Epithelial cell of prostate (primary cell): ENCODE measurements at places on chromosomes 6 and 20.

DNA sequence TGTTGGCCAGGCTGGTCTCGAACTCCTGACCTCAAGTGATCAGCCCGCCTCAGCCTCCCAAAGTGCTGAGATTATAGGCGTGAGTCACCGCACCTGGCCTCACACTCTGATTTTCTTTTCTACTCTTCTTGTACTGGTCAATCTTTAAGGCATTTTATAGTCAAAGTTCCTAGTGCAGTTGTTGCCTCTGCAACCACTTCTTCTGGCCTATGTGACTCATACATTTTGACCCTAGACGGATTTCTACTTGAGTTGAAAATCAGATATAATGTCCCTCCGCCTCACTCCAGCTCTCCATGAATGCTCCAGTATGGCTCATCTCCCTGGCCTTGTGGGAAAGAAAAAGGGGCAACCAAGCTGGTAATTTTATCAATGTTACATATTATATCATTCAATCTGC is 42.4 kb downstream of the TNFRSF21 start:
- DNase-seq: no peak

DNA sequence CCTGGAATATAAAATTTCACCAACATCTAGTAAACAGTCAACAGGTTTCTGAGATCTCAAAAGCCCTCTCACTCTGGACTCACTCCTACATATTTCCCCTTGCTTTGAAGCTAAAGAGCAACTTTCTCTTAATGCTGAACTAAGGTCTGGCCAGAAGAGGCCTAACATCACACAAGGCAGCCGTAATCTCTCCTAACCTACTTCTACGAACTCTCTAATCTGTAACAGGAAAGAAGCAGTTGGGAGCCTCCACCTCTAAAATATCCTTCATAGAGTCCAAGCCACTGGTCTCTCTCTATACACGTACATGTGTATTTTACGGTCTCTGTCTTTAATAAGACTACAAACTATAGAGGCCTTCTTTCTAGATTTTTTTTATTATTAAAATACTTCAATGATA is 72.0 kb downstream of the REV3L start:
- no peak for DNase-seq

DNA sequence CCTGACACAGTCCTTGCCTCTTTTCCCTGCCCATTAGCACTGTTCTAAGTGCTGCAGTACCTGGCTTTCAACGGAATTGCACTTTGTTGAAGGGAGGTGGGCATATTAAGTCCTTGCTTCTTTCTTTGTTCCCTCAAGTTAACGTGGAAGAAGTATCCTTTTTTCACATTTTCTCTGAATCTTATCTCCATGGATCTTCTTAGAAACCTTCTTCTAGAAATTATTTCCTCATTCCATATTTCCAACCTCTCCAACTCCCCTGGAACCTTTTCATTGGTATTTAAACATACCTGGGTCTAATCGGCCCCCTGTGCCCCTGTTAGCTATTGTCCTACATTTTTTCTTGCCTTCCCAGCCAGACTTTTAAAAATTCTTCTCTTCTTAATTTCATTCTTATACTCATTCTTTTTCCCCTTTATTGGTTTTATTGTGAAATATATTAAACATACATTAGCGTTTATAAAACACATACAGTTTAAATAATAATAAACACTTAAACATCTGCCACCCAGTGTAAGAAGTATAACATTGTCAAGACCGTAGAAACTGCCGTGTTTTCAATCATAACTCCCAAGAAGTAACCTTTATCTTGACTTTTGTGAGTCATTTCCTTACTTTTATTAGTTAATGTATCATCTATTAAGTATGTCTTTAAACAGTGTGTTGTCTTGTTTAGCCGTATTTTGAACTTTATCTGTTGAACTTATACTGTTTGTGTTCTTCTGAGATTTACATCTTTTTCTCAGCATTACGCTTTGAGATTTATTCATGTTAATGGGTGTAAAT is 118.2 kb downstream of the CDKAL1 start:
- DNase-seq: peak; percentile 44

DNA sequence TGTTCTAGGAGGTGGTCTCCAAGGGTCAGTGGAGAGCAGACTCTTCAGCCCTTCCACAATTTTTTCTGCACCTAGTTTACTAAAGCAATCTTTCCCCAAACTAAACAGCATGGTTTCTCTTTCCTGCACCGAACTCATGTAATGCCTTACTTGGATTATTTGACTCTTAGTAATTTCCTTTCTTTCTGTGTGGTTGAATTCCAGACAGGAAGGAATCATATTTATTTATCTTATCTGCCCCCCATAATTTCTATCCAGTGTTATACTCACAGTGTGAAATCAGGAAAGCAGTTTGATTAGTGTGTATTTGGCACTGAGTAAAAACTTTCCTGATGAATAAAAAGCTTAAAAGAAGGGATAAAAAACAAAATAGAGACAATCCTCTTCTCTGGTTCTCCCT is 140.3 kb upstream of the STMND1 start:
- DNase-seq: no peak

DNA sequence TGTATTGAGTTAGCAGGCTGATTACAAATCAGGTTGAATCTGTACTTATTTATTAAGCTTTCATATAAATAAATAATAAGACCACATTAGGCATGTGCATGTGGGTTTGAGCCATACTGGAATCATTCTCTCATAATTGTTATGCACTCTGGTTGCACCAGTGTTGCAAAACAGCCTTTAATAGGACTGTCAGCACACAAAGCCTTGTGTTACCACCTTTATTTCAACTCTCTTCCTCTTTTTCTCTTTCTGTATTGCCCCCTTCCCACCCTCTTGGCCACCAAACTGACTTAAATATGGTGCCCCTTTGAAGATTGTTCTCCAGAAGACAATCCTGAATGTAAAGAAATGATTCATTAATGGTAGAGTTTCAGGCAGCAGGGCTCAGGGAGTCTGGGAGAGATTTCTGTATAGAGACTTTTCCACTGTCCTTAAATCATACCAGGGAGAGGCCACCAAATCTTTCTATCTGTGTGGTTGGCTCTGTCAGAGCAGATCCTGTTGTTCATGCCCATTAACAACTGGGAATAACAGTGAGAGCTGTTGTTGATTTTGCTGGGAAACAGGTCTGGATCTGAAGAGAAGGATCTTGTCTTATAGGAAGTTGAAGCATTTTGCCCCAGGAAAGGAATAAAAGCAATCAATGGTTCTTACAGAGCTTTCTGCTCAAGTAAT is 131.6 kb upstream of the SOX4 start:
- no peak for DNase-seq

DNA sequence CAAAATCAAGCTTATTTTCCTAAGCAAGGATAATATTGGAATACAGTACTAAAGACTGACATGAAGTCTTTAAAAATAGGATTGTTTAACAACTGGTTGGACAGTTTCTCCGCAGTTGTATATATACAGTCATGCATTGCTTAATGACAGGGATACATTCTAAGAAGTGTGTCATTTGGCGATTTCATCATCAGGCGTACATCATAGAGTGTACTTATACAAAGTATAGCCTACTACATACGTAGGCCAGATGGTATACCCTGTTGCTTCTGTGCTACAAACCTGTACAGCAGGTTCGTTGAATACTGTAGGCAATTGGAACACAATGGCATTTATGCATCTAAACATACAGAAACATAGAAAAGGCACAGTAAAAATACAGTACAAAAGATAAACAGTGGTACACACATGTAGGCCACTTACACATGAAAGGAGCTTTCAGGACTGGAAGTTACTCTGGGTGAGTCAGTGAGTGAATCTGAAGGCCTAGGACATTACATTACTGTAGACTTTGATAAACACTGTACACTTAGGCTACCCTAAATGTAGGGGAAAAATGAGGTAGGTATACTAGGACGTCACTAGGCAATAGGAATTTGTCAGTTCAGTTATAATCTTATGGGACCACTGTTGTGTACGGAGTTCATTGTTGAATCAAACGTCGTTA is 20.1 kb downstream of the HECA start:
- no peak for DNase-seq

DNA sequence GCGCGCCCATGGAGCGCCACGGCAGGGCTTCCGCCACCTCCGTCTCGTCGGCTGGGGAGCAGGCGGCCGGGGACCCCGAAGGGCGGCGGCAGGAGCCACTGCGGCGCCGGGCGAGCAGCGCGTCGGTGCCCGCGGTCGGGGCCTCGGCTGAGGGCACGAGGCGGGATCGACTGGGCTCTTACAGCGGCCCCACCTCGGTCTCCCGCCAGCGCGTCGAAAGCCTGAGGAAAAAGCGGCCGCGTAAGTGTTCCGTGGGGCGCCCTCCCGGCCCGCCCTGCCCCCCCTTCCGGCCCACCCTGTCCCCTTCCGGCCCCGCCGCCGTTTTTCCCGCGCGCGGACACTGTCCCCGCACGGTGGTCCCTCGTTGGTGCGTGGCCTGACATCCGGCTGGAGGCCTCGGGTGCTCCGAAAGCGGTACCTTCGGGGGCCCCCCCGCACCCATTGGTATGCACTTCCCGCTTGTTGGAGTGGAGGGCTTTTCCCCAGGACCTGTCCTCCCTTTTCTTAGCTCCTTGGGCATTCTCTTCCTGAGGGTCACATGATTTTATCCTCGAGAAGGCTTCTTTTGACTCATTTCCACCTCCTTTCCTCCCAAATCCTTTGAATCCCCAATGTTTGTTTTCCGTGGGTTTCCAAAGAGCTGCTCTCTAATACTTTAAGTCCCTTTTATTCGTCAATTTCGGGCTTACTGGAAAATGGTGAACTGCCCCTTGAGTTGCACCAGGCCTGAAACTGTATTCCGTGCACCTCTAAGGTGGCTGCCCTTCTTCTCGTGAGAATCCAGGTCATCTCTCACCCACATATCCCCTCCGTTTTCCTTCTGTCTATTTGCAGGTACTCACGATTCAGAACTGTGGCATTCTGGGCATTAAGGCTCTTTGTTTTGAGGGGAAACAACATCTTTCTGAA is 556 bp downstream of the PANK2 start:
- no peak for DNase-seq

GRCh38 chr20:3247638-3248037 is 8.6 kb upstream of the SLC4A11 start:
- no peak for DNase-seq

DNA sequence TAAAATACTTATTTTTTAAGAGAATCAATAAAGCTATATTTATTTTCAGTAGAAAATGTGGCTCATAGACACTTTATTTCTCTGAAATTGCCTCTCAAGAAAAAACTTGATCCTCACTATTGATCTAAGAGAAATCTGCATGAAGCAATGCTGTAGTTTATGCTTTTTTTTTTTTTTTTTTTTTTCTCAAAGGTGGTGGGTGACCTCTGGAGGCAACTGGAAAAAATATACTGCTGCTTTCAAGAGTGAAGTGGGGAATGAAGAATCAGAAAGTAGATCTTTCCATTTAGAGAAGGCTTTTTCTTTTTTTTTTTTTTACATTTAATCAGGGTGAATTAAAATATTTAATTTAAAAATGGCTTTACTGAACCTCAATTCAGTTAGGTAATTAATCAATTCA is 169.3 kb downstream of the SLC16A10 start:
- no peak for DNase-seq
